Effector memory CD4-positive, alpha-beta T cell (primary cell): ENCODE measurements at places on chromosomes 1 and 21.
A peak's percentile ranks its signal among the peaks of the same experiment; 100 is the strongest.

DNA sequence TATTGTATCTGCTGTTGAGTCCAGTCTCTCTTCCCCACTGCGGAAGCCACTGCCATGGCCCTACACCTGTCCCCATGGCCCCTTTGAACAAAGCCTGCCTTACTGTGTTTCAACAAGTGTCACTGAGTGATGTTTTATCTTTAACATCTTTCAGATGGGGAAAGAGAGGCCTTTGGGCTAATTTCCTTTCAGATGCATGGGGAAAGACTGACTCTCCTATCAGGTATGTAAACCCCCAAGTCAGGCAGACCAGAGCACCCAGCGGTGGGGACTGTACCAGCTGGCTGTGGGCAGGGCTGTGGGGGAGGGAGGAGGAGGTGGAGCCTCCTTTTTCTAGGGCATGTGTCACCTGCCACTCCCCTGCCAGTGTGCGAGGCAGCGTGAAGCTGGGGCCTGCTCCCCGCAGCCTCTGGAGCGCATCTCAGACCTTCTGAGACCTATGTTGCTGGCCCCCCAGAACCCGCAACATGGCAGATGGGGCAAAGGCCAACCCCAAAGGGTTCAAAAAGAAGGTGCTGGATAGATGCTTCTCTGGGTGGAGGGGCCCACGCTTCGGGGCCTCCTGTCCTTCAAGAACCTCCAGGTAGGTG, at the start of gene PLA2G2F:
PLA2G2F (plus strand) TSS at position 363 of the 590 bp plus-strand sequence; CDS start at position 468, 105 bp downstream.
- H3K4me1 ChIP-seq = no peaks in the 10 kb centered on the region
- H3K27me3 ChIP-seq = no peaks in the 10 kb centered on the region
- H3K36me3 ChIP-seq = no peaks in the 10 kb centered on the region
- no peak within 1 kb of the TSS for H3K4me3 ChIP-seq
- H3K27ac ChIP-seq = no peak within 1 kb of the TSS

- peaks cover 15% of the 10 kb centered on the region for H3K36me3 ChIP-seq
- no peaks in the 10 kb centered on the region for H3K4me1 ChIP-seq
- H3K4me3 ChIP-seq = no peak overlapping the region
Observed at GRCh38 chr1:148435406-148435805, 47.7 kb downstream of the PPIAL4G start.

DNA sequence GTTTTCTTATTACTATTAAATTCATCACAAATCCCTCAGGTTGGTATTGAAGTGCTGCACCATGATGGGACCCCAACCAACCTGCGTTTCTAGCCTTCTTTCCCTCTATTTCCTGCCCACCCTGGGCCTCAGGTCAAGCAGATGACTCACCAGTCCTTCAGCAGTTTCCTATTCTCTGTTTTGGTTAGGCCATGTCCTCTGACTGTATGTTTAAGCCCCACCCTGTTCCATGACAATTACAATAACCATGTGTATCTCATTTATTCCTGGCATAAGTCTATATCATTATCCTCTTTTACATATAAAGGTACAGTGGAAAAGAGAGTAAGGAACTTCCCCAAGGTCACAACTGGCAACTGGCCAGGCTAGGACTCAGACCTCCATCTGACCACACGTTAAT, 5.3 kb upstream of the FAM78B start:
- no peaks in the 10 kb centered on the region for H3K4me1 ChIP-seq
- H3K4me3 ChIP-seq = no peak overlapping the region
- no peaks in the 10 kb centered on the region for H3K36me3 ChIP-seq

- no peaks in the 10 kb centered on the region for H3K27me3 ChIP-seq
- peaks cover 49% of the 10 kb centered on the region for H3K4me1 ChIP-seq
- peak overlapping the region; percentile 95 for H3K4me3 ChIP-seq
- DNase-seq = peak; percentile 39
- H3K36me3 ChIP-seq = peaks cover 15% of the 10 kb centered on the region
Observed at GRCh38 chr1:110339407-110340206, 430 bp downstream of the RBM15 start.

GRCh38 chr1:233614743-233615521, 1.0 kb downstream of the KCNK1 start:
- no peak overlapping the region for H3K27ac ChIP-seq
- H3K4me3 ChIP-seq = no peak overlapping the region
- H3K4me1 ChIP-seq = no peaks in the 10 kb centered on the region
- DNase-seq = no peak
- peaks cover 5% of the 10 kb centered on the region for H3K27me3 ChIP-seq

GRCh38 chr1:192158181-192158580, at the start of gene RGS18:
TSS of gene RGS18 (plus strand) at chr1:192158462. CDS start at chr1:192158638, 176 bp downstream.
- H3K36me3 ChIP-seq = no peaks in the 10 kb centered on the region
- H3K4me1 ChIP-seq = no peaks in the 10 kb centered on the region
- no peak within 1 kb of the TSS for H3K27ac ChIP-seq
- no peaks in the 10 kb centered on the region for H3K27me3 ChIP-seq
- no peak for DNase-seq

DNA sequence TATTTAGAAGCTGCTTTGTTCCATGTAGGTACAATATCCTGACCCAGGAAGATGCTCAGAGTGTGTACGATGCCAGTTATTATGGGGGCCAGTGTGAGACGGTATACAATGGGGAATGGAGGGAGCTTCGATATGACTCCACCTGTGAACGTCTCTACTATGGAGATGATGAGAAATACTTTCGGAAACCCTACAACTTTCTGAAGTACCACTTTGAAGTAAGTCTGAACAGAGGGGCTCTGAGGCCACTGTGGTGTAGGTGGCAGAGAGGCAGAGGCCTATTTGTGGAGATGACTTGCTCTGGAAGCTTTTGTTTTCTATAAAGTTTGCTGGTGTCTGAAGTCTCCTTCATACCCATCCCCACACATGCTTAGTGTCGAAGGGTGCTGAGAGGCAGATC, 26.8 kb downstream of the C8A start:
- H3K27ac ChIP-seq = no peak overlapping the region
- no peaks in the 10 kb centered on the region for H3K36me3 ChIP-seq
- H3K4me1 ChIP-seq = no peaks in the 10 kb centered on the region
- DNase-seq = no peak
- H3K27me3 ChIP-seq = no peaks in the 10 kb centered on the region
- no peak overlapping the region for H3K4me3 ChIP-seq

- no peaks in the 10 kb centered on the region for H3K27me3 ChIP-seq
- no peak overlapping the region for H3K27ac ChIP-seq
- no peaks in the 10 kb centered on the region for H3K4me1 ChIP-seq
- H3K36me3 ChIP-seq = no peaks in the 10 kb centered on the region
Observed at GRCh38 chr1:62175568-62176179, 19.0 kb upstream of the L1TD1 start.

DNA sequence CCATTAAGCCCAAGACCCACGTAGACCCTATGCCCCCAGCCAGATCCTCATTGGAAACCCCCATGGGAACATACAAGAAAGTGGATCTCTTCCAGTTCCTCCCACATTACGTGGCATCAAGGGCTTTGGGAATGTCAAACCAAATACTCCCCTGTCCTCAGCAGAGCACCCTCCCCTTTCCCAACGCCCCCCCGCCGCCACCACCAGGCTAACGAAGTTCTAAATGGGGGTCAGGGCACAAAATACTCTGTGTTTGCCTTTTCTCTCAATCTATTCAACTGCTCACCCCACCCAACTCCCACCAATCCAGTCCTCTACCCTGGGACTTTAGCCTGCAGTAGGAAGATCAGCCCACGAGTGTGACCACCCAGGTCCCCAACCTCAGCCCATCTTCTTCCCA, 24.5 kb downstream of the NEK2 start:
- no peak overlapping the region for H3K27ac ChIP-seq
- H3K4me3 ChIP-seq = no peak overlapping the region
- no peak for DNase-seq

DNA sequence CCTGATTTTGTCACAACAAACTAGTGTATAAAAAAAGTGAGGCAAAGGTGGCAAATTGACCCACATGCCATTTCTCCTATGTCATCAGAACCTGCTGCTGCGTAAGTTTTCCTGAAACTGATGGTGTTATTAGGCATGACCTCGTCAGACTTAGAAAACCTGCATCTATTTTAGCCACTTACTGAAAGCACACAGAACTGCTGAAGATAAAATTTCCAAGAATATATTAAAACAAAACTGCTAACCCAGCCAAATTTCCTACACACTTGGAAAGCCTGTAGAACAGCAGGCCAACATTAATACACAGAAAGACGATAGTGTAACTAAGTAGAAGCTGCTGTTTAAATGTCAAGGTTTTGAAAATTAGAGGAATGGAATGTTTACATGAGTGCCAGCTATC, 674.5 kb upstream of the CXADR start:
- no peaks in the 10 kb centered on the region for H3K27me3 ChIP-seq
- H3K4me1 ChIP-seq = no peaks in the 10 kb centered on the region
- no peaks in the 10 kb centered on the region for H3K36me3 ChIP-seq
- no peak for DNase-seq
- no peak overlapping the region for H3K4me3 ChIP-seq

GRCh38 chr1:116834595-116834994, 75.1 kb upstream of the PTGFRN start:
- H3K27me3 ChIP-seq = no peaks in the 10 kb centered on the region
- DNase-seq = no peak
- H3K36me3 ChIP-seq = no peaks in the 10 kb centered on the region
- H3K4me3 ChIP-seq = no peak overlapping the region

GRCh38 chr1:167794043-167794442, 72.3 kb downstream of the MPZL1 start:
- H3K36me3 ChIP-seq = no peaks in the 10 kb centered on the region
- no peak overlapping the region for H3K27ac ChIP-seq
- no peaks in the 10 kb centered on the region for H3K27me3 ChIP-seq
- H3K4me3 ChIP-seq = no peak overlapping the region
- H3K4me1 ChIP-seq = no peaks in the 10 kb centered on the region
- no peak for DNase-seq

- no peaks in the 10 kb centered on the region for H3K36me3 ChIP-seq
- no peak for DNase-seq
- no peak overlapping the region for H3K4me3 ChIP-seq
- H3K4me1 ChIP-seq = no peaks in the 10 kb centered on the region
- H3K27ac ChIP-seq = no peak overlapping the region
Observed at GRCh38 chr21:24224422-24224821, 1382.9 kb downstream of the MRPL39 start.

DNA sequence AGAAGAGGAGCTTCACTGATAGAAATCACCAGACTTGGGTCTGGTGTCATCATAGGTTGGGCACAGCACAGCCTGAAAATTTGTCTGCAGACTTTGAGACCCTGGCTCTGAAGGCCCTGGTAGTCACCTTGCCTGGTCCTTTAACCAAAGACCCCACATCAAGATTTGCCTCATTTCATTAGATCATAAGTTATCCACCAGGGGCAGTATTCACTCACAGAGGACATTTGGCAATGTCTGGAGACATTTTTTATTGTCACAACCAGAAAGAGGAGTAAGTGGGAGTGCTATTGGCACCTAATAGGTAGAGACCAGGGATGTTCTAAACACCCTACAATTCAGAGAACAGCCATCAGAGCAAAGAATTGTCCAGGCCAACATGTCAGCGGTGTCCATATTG, 22.1 kb upstream of the PAX7 start:
- no peak overlapping the region for H3K27ac ChIP-seq
- no peak overlapping the region for H3K4me3 ChIP-seq
- H3K4me1 ChIP-seq = no peaks in the 10 kb centered on the region
- no peak for DNase-seq
- H3K27me3 ChIP-seq = no peaks in the 10 kb centered on the region
- H3K36me3 ChIP-seq = no peaks in the 10 kb centered on the region

- H3K4me1 ChIP-seq = no peaks in the 10 kb centered on the region
- no peak overlapping the region for H3K27ac ChIP-seq
- H3K27me3 ChIP-seq = no peaks in the 10 kb centered on the region
- DNase-seq = no peak
Observed at GRCh38 chr21:22804151-22804550, 1805.9 kb downstream of the NCAM2 start.

DNA sequence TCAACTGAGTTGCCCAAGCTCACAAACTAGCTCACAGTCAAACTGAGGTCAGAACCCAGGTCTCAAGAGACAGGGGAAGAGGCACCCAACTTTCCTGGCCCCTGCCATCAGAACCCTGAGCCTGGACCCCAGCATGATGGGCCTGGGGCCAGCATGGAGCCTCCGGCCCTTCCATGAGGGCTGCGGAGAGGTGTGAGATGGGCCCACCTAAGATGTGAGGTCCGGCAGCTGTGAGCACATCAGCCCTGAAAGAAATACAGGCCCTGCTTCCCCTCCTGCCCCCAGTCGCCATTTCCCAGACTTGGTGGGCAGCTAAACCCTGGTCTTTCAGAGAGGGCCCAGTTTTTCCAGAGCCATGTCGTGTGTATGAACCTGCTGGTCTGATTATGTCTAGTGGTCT, 30.6 kb downstream of the QSOX1 start:
- peaks cover 27% of the 10 kb centered on the region for H3K36me3 ChIP-seq
- no peak for DNase-seq
- no peaks in the 10 kb centered on the region for H3K4me1 ChIP-seq
- H3K4me3 ChIP-seq = no peak overlapping the region

GRCh38 chr1:30911059-30911954, 2.7 kb upstream of the SDC3 start:
- H3K36me3 ChIP-seq = no peaks in the 10 kb centered on the region
- peaks cover 15% of the 10 kb centered on the region for H3K27me3 ChIP-seq
- DNase-seq = no peak
- no peak overlapping the region for H3K27ac ChIP-seq
- H3K4me1 ChIP-seq = peaks cover 9% of the 10 kb centered on the region
- no peak overlapping the region for H3K4me3 ChIP-seq

- H3K4me3 ChIP-seq = no peak overlapping the region
- H3K36me3 ChIP-seq = no peaks in the 10 kb centered on the region
- no peak overlapping the region for H3K27ac ChIP-seq
- H3K4me1 ChIP-seq = no peaks in the 10 kb centered on the region
Observed at GRCh38 chr1:40251456-40251855, 3.7 kb downstream of the TMCO2 start.

DNA sequence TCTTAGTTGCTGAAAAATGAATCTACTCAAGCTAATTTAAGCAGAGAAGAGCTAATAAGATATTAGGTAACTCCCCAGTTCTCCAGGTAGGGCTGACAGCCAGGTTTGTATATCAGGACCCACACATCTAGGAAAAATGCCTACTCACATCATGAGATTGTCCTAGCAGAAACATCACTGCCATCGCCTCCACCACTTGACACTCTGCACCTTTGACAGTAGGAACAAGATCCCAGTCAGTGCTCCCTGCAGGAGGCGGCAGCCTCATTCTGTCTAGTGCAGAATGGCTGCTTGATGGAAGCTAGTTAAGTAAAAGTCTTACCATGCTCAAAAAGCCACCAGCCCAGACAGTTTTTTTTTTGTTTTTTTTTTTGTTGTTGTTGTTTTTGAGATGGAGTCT, 31.6 kb upstream of the USP1 start:
- H3K4me3 ChIP-seq = no peak overlapping the region
- no peaks in the 10 kb centered on the region for H3K27me3 ChIP-seq
- H3K27ac ChIP-seq = no peak overlapping the region

GRCh38 chr1:200951016-200951415, 56.3 kb downstream of the INAVA start:
- H3K4me3 ChIP-seq = no peak overlapping the region
- H3K36me3 ChIP-seq = no peaks in the 10 kb centered on the region
- H3K4me1 ChIP-seq = no peaks in the 10 kb centered on the region
- no peak overlapping the region for H3K27ac ChIP-seq
- no peaks in the 10 kb centered on the region for H3K27me3 ChIP-seq
- DNase-seq = no peak
